CD4-positive, alpha-beta T cell (primary cell): ENCODE measurements at places on chromosomes 12 and 14. TPM values are rescaled to one million over a fixed set of nuclear protein-coding genes. Genes with fewer than 3 reads are reported as not detected.

DNA sequence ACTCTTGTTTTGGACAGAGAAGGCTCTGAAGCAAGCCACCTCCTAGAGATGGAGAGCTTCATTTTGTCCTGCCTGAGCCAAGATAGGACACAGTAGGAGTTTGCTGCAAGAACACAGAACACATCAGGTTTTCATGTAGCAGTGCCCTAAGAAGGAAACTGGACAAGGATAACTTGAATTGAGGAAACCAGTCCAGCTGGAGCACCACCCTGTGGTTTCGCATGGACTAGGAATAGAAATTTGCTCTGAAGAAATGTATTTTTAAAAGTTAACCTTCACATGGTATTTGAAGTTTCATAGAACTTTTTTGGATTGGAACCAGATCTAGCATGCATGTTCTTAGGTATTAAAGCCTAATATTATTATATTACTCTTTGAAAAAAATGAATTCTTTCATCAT is 68.8 kb downstream of the RERG start:
- no peaks in the 10 kb centered on the region for H3K4me1 ChIP-seq
- DNase-seq: no peak
- no peaks in the 10 kb centered on the region for H3K27me3 ChIP-seq
- H3K36me3 ChIP-seq: no peaks in the 10 kb centered on the region
- no peak overlapping the region for H3K27ac ChIP-seq
- no peak overlapping the region for H3K4me3 ChIP-seq

DNA sequence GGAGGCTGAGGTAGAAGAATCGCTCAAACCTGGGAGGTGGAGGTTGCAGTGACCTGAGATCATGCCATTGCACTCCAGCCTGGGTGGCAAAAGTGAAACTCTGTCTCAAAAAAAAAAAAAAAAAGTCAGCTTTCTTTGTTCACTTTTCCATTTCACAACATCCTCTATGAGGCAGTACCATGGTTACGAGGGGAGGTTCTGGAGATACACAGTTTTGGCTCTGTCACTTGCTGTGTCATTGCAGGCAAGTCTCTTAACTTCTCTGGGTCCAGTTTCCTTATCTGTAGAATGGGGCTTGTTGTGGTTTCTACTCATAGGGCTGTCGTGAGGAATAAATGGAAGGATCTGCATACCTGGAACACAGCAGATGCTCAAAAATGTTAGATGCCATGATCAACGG is 75.6 kb upstream of the SLC24A4 start:
- no peak overlapping the region for H3K27ac ChIP-seq
- no peak overlapping the region for H3K4me3 ChIP-seq
- H3K27me3 ChIP-seq: no peaks in the 10 kb centered on the region

GRCh38 chr12:45200491-45201043 is 15.3 kb upstream of the ANO6 start:
- no peaks in the 10 kb centered on the region for H3K27me3 ChIP-seq
- H3K4me1 ChIP-seq: peaks cover 15% of the 10 kb centered on the region
- peak overlapping the region; percentile 31 for H3K4me3 ChIP-seq
- DNase-seq: peak; percentile 15
- H3K27ac ChIP-seq: no peak overlapping the region
- no peaks in the 10 kb centered on the region for H3K36me3 ChIP-seq

GRCh38 chr14:60532442-60532841 is 23.5 kb downstream of the SIX6 start:
- H3K27me3 ChIP-seq: no peaks in the 10 kb centered on the region
- no peak for DNase-seq
- H3K4me1 ChIP-seq: no peaks in the 10 kb centered on the region
- H3K4me3 ChIP-seq: no peak overlapping the region
- no peaks in the 10 kb centered on the region for H3K36me3 ChIP-seq

PALS1 gene
- total RNA-seq: 12.1 TPM

SDSL gene
- total RNA-seq: 0.50 TPM

DAO gene
- total RNA-seq: not detected
